Lung (tissue), 17 donors: ENCODE measurements at places on chromosomes 12 and 14.

DNA sequence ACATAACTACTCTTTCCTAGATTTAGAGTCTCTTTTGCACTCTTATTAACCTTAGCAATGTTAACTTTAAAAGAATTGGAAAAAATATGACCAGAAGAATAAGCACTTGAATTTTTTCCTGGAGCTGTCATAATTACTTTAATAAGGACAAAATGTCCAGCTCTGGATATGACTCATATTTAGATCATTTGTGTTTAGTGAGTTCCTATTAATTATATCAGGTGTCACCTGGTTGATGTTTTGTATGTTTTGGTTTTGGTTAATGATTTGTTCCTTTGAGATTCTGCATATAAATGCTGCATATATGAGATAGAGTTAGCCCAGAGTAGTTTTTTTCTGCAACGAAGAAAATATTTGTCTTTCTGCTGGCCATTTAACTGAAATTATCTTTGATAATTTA is 5.1 kb downstream of the CLECL1 start:
- no peak for DNase-seq

DNA sequence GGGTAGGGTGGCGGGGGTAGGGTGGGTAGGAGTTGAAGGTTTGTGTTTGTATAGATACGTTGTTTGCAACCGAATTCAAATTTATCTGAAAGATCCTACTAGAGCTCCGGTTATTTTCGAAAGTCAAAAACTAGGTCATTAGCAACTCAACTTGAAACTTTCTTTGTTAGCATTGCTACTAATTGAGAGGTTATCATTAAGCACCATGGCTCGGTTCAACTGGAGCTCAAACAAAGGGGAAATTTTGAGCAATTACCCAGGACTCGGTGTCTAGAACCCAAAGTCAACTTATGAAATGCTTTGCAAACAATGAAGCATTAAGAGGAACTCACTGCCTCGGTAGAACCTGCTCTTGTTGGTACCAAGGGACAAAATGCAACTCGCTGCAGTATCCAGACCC is 207.7 kb downstream of the BCAT1 start:
- no peak for DNase-seq

- DNase-seq, result no peak
These were observed 2.3 kb downstream of the ZNF410 start for GRCh38 chr14:73888971-73889370.

- no peak for DNase-seq
These were observed 21.7 kb downstream of the NEUROD4 start for GRCh38 chr12:55041345-55042055.

GRCh38 chr14:78836777-78837176 is 666.6 kb downstream of the NRXN3 start:
- peak; percentile 18 for DNase-seq

- no peak for DNase-seq
These were observed 5.4 kb downstream of the SFSWAP start for GRCh38 chr12:131716282-131716681.

DNA sequence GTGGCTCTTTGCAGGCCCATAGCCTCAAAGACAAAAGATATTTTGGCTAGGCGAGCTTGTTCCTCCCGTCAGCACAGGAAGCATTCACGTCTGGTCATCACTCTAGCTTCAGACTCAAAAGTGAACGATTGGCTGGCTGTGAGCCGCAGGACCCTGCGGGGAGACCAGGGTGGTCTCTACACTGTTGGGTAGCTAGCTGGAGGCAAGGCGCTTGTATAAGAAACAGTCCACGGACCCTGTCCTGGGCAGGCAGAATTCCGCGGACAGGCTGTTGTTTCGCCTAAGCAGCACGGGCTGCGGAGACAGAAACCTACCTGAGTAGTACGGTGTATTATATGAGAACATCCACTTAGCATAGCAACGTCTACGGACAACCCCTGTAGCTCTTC is 29.6 kb downstream of the WBP11 start:
- no peak for DNase-seq

DNA sequence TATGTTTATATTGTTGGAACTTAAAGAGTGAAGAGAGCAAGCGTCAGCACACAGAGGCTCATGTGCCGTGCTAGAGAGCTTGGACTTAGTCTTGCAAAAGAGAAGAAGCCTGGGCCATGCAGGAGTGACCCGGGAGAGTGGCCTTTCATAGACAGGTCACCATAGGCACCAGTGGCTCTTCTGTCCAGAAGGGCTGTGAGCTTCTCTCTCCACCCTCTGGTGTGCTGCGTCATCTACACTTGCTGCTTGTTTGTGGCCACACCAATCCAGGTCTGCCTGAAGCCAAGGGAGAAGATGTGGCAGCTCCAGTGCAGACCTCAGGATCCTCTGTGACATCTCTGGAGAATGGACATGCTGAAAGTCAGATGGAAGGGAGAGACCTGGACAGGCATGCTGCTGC is 74.4 kb downstream of the NTF3 start:
- no peak for DNase-seq

DNA sequence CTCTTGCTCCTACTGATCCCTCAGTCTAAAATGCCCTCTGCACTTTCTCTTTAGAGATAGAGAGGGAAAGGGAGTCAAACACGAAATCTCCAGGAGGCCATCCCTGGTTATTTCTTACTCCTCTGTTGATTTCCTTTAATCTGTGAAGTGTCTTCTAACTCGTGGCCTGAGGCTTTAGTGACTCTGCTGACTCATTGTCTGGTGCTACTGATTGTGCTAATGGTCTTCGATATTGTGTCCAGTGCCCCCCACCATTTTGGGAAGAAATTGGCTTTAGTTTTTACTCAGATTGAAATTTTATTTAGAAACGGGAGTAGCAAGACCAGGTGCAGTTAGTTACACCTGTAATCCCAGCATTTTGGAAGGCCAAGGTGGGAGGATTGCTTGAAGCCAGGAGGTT is 839 bp downstream of the CLEC9A start:
- no peak for DNase-seq

DNA sequence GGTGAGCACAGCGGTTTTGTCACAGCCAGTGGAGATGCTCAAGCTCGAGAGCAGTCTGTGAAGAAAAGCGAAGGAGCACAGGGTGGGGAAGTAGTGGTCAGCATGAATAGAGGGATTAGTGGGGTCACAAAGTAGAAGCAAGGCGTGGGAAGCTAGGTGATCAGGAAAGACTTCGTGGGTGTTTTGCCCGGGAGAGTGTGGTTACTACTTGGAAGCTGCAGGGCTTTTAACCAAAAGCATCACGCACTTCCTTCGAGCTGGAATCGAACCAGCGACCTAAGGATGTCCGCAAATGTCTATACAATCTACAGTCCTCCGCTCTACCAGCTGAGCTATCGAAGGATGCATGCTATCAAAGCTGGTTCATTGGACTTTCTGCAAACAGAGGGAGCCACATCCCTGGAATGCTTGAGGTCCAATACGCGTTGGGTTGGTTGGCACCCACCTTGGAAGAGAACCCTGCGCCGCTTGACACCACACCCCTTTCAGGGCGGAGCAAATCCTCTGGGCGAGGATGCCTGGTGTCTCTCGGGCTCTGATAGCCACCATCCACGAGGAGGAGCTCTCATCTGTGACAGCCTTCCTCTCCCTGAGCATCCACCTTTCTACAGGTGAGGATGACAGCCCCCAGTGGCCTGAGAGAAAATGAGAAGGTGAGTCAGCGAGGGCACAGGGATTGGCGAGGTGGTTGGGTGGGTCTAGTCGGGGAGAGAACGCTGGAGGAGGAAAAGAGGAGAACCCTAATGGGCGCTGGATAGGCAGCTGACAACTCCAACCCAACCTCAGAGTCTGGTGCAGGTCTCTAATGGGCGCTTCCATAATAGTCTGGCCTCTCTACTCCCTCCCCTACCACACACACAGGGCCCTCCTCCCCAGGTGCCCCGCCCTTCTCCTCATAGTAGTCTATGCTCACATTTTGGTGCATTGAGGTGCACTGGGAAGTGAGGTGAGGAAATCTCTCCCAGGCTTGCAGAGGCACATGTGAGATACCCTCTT is 16.0 kb upstream of the OR6S1 start:
- no peak for DNase-seq

GRCh38 chr12:4584281-4584680 is 22.3 kb downstream of the DYRK4 start:
- no peak for DNase-seq

GRCh38 chr12:111129149-111129767 is 208.9 kb upstream of the MYL2 start:
- DNase-seq, result no peak

- DNase-seq, result peak; percentile 41
These were observed 5.8 kb upstream of the GLT8D2 start for GRCh38 chr12:104055686-104056388.

DNA sequence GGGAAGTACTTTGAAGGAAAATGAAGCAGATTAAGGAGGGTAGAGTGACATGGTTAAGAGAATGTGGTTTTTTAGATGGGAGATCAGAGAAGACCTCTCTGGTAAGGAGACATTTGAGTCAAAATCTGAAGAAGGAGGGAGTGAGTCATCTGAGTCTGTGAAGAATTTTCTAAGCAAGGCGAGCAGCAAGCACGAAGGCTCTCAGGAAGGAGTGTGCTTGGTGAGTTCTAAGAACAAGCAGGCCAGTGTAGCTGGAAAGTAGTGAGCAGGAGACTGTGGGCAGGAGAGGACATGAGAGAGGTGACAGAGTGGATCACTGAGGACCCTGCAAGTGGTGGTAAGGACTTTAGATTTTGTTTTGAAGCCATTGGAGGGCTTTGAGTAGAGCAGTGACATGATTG is 76.3 kb upstream of the FUT8 start:
- DNase-seq, result no peak

- peak; percentile 92 for DNase-seq
These were observed 4.6 kb downstream of the NYNRIN start for GRCh38 chr14:24403294-24403998.

DNA sequence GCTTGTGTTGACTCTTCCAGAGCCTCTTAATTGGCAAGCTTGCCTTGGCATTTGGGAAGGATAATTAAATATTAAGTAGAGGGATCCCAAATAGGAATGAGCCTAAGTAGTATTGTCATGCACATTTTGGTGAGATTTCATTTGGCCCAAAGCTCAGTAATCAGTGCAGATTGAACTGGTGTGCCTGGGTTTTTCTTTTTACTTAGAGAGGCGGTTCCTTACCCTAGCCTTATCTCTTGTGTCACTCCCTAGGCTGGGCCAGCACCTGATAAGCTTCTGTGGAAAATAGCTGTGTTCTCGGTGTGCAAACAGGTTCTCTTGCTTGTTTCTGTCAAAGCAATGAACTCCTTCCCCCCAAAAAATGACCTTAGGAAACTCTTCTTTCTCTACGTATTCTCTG is 9.3 kb upstream of the B4GALNT3 start:
- no peak for DNase-seq

DNA sequence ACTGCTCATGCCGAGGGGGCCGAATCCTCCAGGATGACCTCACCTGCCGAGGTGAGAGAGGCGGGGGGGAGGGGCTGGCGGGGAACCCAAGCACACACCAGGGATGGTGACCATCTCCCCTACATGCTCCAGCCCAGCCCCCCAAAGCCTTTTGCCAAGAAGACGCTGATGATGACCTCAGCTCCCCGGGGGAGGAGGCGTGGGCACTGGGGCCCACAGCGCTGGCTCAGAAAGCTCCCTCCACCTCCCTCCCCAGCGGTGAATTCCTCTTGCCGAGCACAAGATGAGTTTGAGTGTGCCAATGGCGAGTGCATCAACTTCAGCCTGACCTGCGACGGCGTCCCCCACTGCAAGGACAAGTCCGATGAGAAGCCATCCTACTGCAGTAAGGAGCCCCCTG is 23.7 kb upstream of the NXPH4 start:
- no peak for DNase-seq

GRCh38 chr12:46664761-46665287 is 161.0 kb downstream of the SLC38A4 start:
- DNase-seq, result no peak

GRCh38 chr12:14777271-14777670 is 26.0 kb downstream of the WBP11 start:
- no peak for DNase-seq

DNA sequence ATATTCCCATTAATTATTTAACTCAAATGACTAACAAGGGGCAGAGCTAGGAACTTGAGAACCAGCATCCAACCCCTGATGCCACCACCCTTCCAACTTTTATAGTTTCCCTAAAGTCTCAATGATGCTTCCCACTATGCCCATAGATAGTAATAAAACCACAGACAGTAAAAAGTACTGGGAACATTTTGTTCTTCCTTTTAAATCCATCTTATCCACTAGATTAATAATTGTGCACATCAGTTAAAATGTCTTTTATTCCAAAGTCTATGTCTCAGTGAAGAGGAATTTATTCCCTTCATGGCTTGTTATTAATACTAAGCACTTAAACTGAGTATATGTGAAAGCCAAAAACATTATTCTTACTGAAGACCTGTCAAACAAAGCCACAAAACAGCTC is 45.8 kb downstream of the SINHCAF start:
- no peak for DNase-seq

- no peak for DNase-seq
These were observed 80.9 kb downstream of the NDUFA12 start for GRCh38 chr12:94922561-94922960.

- no peak for DNase-seq
These were observed 52.5 kb upstream of the EVL start for GRCh38 chr14:100012478-100013327.

DNA sequence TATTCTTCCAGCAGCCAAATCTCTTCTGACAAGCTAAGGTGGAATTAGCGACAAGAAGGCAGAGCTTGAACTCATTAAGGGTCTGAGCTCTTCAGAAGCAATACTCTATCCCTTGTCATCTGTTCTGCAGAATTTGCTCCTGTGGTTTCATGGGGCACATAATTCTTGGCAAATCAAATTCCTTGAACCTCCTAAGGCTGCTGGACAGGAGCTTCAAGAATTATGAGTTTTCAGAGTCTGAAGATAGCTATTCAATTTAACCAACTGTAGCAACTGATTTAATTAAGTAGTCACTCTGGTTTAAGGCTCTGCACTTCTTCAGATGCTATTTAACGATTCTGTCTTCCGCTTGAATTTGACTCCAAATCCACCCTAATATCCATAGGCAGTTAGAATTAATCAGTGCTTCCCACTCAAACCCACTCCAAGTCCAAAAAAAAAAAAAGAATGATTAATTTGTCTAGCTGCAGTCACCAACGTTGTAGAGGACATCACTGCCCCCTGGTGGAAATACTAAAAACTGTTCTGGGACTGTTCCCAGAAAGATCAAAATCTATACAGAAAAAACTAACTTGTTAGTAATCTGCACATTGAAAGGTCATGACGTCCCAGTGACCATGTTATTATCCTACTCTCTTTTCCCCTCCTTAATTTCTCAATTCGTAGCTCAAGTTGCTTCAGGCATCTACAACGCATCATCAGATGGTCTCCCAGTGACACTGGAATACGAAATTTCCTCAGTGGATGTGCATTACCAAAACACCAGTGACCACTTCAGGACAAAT is 169.9 kb downstream of the KIF21A start:
- peak; percentile 63 for DNase-seq

- peak; percentile 30 for DNase-seq
These were observed 11.8 kb upstream of the MYBPC1 start for GRCh38 chr12:101582937-101583336.

GRCh38 chr12:39112064-39112463 is 206.7 kb upstream of the CPNE8 start:
- no peak for DNase-seq

GRCh38 chr14:31969699-31970240 is 107.3 kb upstream of the ARHGAP5 start:
- DNase-seq, result no peak
